ENCODE measurements at places on chromosomes 6 and 20.

- no peak for DNase-seq
Measured at GRCh38 chr6:7273709-7274108, 39.3 kb downstream of the SSR1 start.

DNA sequence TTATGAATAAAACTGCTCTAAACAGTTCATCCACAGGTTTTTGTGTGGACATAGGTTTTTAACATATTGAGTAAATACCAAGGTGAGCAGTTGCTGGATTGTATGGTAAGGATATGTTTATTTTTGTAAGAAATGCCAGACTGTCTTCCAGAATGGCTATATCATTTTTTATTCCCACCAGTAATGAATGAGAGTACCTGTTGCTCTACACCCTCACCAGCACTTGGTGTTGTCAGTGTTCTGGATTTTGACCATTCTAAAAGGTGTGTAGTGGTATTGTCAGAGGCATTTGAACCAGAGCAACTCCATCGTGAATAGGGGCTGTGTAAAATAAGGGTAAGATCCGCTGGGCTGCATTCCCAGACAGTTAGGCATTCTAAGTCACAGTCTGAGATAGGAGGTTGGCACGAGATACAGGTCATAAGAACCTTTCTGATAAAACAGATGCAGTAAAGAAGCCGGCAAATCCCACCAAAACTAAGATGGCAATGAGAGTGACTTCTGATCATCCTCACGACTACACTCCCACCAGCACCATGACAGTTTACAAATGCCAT, 12.9 kb upstream of the NT5E start:
- DNase-seq = no peak

DNA sequence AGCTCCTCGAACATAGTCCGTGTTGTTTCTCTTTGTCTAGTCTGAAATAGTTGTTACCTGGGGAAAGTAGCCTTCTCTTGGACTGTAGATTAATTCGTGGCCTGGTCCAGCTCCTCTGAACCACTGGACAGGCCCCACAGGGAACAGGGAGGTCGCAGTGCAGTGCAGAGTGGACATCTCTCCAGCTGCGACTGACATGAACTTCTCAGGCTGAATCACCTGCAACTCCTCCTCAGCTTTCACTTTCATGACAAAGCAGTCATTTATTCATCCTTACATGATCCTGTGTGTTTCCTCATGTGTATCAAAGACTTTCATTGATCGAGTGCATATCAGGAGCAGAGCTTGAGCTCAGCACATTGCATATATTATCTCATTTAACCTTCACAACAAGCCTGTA, 19.1 kb upstream of the SIRPG start:
- no peak for DNase-seq

DNA sequence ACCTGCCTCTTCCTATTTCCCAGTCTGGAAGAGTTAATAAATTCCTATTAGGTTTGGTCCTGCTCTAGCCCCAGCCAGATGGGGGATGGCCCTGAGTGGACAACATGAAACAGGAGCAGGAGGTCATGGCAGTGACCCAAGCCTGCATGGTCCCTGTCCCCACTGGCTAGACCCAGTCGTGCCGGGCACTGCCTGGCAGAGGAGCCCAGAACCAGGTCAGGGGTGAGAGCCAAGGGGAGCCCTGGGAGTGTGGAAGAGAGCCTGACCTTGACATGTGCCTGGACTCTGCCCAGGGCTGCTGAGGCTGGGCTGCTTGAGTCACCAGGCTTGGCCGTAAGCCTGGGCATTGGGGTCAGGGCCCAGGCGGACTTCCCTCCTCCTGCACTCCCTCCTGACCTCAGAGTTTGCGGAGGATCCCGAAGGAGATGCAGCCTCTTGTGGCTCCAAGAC, 3.6 kb downstream of the AVP start:
- DNase-seq = no peak

DNA sequence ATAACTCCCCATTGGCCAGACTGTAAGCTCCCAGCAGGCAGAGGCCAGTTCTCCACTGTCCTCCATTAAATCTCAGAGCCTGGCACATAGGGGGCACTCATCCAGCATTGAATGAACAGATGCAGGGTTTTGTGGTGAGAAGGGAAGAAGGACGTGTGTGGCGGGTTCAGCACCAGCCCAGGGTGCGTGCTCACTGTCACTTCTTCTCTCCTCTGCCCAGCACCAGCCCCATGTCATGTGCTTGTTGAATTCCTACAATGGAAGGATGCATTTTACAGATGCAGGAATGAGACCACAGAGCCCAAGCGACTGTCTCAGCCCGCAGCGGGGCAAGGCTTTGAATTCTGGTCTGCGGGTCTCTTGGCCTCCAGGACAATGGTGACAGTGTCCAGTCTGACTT, 149.9 kb downstream of the CEBPB start:
- no peak for DNase-seq

- DNase-seq = no peak
Measured at GRCh38 chr20:6707321-6707831, 60.1 kb upstream of the BMP2 start.

DNA sequence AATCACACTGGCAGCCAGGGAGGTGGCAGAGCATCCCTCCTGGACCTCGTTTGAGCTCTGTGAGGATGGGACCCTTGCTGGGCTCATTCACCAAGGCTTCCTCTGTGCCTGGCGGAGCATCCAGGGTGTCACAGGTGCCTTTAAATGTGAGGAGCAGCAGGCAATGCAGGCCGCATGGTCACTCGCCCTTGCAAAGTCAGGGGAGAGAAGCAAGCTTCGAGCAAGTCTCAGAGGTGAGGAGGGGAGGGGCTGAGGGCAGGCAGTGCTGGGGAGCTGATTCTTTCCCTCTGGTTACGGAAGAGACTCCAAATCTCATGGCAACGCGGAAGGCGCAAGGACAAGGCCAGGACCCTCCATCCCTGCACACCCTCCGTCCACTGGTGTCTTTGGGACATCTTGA, 182.7 kb upstream of the PMEPA1 start:
- no peak for DNase-seq

DNA sequence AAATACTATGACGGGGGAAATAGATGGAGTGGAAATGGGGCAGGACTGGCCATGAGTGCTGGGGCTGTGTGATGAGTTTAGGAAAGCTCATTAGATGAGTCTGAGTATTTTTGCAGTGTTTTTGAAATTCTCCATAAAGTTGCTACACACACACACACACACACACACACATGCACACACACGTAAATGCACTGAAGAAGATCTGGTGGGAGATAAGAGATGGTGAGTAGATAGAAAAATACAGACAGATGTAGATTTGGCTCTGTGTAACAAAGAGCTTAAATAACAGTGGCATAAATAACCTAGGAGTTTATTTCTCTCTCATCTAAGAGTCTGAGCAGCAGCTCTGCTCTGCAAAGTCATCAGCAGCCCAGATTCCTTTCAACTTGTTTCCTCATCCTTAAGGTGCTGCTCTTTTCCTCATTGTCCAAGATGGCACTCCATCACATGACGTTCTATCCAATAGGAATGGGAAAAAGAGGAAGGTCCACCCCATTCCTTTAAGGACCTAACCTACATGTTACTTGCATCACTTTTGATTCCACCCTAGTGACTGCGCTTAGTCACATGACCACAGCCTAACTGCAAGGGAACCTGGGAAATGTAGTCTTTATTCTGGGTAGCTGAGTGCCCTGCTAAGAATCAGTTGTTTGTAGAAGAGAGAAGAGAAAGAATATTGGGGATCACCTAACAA, 76.4 kb downstream of the EYA2 start:
- DNase-seq = no peak

GRCh38 chr6:160394654-160395035, 46.5 kb downstream of the SLC22A3 start:
- DNase-seq = no peak

GRCh38 chr6:131949909-131950766, 1.0 kb downstream of the CCN2 start:
- DNase-seq = no peak

GRCh38 chr20:2032168-2032567, 38.3 kb upstream of the PDYN start:
- DNase-seq = no peak
